ENCODE measurements at places on chromosomes 6 and 20.

DNA sequence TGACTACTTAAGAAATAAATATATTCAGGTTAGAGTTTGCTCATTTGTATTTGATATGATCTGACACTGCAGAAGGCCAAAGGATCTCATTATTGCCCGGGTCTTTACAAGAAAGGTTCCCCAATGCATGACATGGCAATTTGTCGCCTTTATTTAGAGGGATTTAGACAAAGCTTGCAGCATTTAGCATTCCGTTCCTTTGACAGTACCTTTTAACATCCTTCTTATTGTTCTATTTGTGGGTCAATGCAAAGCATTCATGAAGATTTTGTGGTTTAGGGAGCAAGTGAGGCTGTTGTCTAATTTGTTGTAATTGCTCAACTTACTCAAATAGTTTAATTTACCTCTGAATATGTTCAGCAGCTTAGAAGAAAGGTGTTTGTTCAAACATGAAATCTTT, 230.8 kb upstream of the FLRT3 start:
- DNase-seq, result no peak

- peak; percentile 62 for DNase-seq
Measured at GRCh38 chr6:121794630-121795029, 359.2 kb downstream of the GJA1 start.

- no peak for DNase-seq
Measured at GRCh38 chr6:116954938-116955337, 77.9 kb downstream of the RFX6 start.

- no peak for DNase-seq
Measured at GRCh38 chr6:6901945-6902344, 205.8 kb upstream of the RREB1 start.

GRCh38 chr20:9918348-9918747, 79.5 kb upstream of the PAK5 start:
- no peak for DNase-seq

GRCh38 chr20:19000078-19000477, 186.5 kb downstream of the SCP2D1 start:
- no peak for DNase-seq

DNA sequence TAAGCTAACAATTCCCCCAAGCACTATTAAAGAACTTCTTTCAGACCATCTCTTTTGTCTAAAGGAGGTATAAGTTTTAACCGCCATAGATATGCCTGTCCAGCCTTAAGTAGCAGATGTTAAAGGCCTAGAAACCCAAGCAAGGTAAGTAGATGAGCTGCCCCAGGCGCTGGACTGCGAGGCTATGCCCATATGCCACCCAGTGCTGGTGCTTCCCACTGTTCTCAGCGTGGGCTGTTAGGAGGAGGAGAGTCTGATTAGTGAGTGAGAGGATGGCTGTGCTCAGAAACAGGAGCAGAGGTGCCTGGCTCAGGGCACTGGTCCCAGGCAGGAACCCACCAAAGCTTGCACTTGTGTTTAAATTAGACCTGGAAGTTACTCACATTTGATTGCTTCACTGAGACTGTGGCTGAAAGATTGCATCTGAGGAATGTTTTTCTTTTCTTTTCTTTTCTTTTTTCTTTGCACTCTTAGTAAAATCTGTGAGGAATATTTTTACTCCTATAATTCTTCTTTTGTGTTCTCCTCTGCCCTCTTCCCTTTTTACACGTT, 32.2 kb downstream of the PRPH2 start:
- DNase-seq, result no peak

DNA sequence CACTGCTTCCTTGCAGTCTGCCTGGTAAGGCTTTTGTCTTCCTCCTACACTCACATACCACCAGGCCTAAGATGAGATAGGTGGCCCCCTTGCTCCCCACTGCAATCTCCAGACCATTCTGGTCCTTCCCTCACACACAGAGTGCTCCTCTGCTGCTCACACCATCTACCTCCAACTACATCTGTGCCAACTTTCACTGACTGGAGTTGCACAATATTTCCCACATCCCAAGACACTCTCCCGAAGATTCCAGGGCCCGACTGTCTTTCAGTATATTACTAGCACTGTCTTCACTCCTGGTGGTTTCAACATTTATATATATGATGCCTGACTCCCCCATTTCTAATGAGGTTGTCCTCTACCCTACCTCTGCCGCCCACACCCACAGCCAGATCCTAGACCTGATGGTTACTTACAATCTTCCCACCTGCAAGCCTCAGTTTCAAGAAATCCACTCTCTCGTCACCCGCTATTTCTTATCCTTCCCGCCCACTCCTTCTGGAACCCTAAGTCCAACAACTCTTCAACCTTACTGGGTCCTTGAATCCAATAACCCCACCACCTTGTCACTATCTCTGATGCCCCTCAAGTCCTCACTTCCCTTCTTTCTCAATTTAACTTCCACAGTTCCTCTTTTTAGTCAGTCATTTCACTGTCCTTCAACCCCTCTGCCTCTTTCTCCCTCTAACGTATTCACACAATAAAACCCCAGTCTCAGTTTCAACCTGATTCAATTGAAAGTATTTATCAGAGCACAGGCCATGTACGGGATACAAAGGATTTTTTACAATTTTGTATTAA, 21.6 kb downstream of the RALGAPA2 start:
- no peak for DNase-seq

GRCh38 chr20:5557123-5557522, 193.1 kb upstream of the SHLD1 start:
- peak; percentile 29 for DNase-seq

GRCh38 chr20:21174516-21175239, 48.8 kb downstream of the KIZ start:
- DNase-seq, result no peak

DNA sequence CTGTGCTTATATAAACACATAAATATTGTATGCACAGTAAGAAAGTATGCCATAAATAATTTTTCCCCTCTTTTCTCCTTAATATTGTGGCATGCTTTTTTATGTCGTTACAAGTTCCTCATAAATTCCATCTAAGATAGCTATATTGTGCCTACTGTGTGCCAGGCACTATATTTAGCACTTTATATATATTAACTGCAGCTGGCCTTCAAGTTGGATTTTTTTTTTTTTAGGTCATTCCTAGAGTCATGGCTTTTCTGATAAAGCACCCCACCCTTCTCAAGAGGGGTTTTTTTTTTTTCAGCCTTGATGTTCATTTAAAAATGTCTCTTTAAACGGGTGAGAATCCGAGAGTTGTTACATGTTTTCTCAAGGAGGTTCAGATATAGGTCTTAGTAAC, 42.8 kb upstream of the RNF8 start:
- DNase-seq, result no peak

- no peak for DNase-seq
Measured at GRCh38 chr6:431986-432385, 40.4 kb downstream of the IRF4 start.

DNA sequence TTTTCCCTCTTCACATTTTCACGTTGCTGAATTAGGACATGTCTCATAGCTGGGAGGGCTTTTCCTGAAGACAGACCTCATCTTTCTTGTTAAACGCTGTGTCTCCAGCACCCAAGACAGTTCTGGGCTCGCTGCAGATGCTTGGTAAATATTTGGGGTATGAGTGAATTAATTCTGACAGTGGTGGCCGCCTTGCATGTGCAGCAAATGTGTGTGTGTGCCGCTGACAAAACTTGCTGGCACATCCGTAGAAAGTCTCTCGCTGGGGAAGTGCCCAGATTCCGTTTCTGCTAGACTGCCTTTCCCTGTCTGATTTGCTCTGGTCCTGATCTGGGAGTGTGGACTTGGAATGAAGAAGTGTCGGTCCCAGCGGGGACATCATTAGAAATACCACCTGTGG, 48.2 kb upstream of the ZNFX1 start:
- DNase-seq, result peak; percentile 29

GRCh38 chr6:104700371-104701185, 159.1 kb downstream of the HACE1 start:
- DNase-seq, result no peak

DNA sequence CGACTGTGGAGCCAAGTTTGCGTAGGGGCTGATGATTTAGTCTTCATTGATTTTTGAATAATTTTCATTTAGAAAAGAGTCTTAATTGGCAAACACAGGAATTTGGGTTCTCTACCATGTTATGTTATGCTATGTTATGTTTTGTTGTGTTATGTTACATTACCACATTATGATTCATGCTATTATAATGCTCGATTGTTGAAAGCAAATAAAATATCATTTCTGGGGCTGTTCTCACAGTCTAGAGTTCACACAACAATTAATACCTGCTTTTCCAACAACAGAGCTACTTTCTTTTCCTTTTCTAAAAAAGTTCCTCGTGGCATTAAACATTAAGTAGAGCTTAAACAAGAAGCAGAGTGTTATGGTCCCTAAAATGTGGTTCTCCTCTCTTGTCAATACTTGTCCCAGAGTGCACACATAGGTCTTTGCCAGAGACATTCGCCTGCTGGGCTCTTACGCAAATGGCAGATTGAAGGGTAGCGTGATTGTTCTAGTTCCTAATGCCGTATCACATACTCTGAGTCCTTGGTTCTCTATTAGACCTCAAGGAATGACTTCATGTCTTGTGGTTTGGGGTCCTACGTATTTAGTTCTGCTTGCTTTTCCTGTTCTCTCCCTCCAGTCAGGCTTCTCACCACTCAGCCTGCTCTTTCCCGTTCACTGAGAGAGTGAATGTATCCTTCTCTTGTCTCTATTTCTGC, 370.3 kb downstream of the CD109 start:
- no peak for DNase-seq

DNA sequence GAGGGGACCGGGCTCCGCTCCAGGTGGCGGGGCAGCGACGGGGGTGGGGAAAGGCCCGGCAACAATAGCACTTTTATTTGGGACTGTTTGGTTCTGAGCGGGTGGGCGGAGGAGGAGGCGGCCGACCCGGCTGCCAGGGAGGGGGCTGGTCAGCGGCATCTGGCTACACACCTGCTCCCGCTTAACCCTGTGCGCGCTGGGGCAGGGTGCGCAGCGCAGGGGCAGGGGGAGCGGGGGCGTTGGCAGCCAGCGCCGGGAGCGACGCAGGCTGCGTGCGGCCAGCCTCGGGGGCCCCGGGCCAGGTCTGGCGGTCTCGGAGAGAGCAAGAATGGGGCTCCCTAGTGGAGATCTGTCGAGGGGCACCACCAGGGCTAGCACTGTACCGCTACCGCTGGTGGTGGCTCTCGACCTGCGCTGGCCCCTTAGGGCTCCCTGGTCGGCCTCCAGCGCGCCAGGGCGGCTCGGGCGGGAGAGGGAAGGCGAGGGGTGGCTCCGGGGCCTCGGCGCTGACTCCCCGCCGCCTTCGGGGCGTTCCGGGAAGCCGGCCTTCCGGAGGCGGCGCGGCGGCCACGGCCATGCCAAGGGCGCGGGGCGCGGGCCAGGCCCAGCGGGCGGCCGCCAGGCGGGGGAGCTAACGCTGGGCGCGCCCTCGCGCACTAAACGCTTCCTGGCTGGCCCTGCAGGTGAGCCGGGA, 92.4 kb downstream of the NCR2 start:
- DNase-seq, result no peak

DNA sequence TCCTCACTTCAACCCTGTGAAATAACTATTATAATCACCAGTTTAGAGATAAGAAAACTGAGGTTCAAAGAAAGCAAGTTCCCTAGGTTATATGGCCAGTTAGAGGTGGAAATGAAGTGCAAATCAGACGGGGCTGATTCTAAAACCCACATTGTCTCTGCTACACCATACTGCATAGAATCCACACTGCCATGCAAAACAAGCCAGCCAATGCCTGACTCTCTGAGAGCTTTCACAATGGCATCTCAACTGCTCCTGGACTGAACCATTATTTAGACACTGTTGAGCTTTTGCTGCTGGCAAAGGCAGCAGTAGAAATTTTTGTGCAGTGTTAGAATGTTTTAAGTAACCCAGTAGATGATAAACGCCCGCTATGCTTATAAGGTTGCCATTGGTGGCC, 195.2 kb upstream of the CNR1 start:
- no peak for DNase-seq

DNA sequence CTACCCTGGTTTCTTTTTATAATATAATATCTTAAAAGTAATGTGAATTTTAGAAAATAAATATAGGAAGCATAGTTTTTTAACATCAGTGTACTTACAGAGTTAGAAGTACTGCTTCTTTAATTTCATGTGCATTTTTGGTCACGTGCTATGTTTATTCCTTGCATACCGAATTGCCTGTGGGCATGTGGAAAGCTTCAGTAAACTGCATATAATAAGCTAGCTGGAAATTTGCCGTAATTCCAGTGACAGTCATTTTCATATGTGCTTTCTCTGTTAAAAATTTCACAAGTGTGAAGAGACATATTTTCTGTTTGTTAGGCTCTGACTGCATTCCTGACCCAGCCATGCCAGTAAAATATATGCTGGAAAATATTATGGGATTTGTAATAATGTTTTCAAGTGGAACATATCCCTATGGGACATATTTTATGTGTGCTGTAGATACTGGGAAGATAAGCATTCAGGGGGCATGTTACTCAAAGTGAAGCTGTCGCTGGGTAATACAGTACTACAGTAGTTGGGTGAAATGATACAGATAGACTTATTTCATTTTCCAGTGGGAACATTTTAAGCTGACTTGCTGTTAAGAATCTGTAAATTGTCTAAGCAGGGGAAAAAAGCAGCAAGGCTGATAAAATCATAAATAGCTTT, 616.7 kb downstream of the FRK start:
- no peak for DNase-seq

DNA sequence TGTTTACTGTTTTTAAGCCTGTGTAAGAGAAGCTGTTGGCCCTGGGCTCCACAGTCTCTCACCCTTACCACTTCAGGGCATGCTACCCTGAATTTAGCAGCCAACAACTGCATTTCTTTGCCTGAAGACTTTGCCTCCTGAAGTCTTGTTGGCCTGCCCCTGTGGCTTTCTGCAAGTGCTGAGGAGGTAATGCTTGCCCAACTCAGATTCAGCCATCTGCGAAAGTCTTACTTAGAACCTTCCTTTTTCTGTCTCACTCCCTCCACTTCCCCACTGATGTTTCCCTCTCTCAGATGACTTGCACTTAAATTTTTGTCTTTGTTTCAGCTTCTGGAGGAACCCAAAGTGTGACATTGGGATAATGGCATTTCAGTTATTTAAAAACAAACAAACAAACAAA, 11.8 kb upstream of the IBTK start:
- DNase-seq, result no peak

DNA sequence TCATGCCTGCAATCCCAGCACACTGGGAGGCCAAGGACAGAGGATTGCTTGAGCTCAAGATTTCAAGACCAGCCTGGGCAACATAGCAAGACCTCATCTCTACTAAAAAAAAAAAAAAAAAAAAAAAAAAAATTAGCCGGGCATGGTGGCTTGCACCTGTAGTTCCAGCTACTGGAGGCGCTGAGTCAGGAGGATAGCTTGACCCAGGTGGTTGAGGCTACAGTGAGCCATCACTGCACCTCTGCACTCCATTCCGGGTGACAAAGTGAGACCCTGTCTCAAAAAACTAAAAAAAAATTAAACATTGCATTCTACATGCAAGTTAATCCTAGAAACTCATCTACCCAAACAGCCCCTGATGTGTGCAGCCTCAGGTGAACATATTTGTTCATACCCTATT, 7.3 kb upstream of the TRAM2 start:
- no peak for DNase-seq

GRCh38 chr6:73169111-73169510, 56.2 kb downstream of the KHDC1L start:
- no peak for DNase-seq

Measured in hepatic stellate cell (primary cell).